NCI-H774 (cell line): ENCODE measurements at places on chromosomes 3 and 15.

GRCh38 chr3:159499031-159499793, 489.4 kb upstream of the IL12A start:
- no peak for DNase-seq

DNA sequence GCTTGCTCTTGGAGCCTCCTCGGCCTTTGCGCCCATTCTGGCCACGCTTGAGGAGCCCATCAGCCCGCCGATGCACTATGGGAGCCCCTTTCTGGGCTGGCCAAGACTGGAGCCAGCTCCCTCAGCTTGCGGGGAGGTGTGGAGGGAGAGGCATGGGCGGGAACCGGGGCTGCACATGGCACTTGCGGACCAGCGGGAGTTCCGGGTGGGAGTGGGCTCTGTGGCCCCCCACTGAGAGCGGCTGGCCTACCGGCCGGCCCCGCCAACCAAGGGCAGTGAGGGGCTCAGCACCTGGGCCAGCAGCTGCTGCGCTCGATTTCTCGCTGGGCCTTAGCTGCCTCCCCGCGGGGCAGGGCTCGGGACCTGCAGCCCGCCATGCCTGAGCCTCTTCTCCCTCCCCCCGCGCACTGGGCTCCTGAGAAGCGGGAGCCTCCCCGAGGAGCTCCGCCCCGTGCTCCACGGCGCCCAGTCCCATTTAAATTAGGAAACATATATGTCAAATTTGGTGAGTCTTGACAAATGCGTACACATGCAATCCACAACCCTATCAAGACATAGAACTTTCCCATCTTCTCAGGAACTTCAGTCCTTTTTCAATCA, 97.6 kb upstream of the CNTN3 start:
- DNase-seq = no peak

GRCh38 chr3:181693280-181693679, 18.4 kb upstream of the SOX2 start:
- DNase-seq = no peak

DNA sequence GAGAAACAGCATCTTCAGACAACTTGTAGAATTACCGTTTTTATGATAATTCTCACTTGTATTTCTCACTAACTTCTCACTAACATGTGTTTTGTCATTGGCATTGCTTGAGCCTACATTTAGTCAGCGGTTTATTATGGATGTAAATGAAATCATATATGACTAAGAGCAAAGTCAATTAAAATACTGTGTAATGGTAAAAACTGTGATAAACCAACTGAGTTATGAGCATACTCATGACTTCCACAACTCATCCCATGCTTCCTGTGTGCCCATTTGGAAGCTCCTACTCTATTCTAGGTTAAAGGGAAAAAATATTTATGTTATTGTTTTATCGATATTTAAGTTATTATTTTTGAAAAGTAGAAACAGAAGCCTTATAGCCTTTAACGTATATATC, 12.8 kb downstream of the PXK start:
- DNase-seq = no peak

DNA sequence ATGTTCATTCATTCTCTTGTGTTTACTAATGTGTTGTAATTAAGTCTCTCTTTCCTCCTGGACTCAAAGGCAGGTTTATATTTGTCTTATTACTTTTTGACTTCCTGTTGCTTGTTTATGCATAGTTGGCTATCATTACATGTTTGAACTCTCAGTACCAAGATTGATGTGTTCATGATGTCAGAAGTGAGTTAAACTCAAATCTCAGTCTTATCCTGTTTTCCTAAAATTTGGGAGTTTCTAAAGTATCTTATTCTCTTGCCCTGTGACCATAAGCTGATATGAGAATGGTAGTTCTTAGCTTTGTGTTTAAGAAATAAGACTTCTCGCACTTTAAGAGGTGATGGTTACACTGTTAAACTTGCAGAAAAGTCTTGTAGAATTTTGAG, 5.2 kb downstream of the GLCE start:
- DNase-seq = no peak

DNA sequence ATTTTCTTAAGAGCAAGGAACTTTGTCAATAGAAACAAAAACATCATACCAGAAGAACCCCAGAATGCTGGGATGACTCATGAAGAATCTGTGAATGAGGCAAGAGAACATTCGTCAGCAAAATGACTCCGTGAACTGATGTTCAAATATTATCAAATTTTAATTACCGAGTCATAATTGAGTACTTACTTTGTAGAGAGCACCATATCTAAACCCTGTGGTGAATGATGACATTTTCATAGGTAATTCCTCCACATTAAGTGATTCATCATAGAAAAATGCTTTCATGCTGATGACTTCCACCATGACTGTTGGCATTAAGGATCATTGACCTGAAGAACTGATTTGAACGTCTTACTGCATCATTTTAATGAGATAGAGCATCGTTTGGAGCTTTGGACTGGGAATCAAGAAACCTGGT, 56.3 kb downstream of the PPARG start:
- no peak for DNase-seq

DNA sequence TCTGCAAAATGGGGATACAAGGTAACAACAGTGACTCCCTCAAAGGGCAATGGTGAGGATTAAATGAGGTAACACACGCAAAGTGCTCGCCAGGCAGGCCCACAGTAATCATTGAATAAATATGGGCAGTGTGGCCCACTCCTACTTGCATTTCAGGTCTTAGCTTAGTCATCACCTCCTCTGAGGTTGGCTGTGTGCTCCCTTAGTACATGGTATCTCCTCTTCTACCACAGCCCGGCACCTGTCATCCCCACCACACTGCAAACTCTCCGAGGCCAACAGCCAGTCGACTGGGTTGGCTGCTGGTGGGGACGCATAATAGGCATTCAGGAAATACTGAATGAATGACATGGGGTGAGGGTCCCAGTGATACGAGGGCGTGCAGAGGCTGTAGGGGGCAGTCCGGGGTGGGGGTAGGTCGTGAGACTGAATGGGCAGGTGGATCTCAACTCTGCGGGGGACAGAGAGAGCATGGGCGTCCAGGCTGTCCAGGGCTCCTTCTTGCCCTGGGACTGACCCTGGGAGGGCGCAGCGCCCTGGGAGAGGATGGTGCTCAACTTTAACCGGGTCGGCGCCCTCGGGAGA, 375 bp upstream of the MYZAP start:
- no peak for DNase-seq

DNA sequence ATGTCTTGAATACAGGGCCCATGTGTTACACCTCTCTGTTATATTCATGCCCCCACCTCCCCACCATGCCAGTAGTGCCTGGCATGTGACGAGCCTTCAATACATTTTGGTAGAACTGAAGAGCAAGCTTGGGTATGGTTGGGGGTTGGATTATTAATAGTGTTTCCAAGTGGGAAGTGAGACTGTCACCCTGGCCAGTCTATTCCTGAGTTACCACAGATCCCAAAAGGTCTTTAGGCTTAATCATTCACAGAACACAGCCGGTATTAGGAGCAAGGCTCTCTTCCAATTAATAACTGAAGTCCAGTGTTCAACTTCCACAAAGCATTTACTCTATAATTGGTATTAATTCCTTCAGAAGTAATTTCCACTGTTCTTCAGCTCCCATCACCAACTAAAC, 231.9 kb upstream of the LRTM1 start:
- DNase-seq = no peak
